ENCODE measurements at places on chromosomes 13 and 19.
A peak's percentile ranks its signal among the peaks of the same experiment; 100 is the strongest.

DNA sequence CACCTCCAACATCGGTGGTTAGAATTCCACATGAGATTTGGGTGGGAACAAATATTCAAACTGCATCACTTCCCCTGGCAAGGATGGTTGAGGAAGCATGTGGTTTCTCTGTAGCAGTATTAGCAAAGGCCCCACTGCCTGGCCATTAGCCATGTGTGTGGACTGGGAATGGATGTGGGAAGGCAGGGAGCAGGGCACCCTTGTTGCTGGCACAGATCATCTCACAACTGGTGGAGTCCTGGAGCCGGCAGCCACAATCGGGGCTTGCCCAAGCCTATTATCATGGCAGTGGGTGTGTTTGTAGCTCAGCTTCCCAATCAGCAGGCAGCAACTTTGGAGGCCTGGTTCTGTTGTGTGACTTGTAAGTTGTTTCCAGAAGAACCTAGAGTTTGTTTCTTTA, 391.9 kb downstream of the DLEU7 start:
- no peak for DNase-seq

- DNase-seq: peak; percentile 27
Measured at GRCh38 chr13:105278943-105279381, 1256.5 kb downstream of the EFNB2 start.

- no peak for DNase-seq
Measured at GRCh38 chr19:16850133-16850532, 20.9 kb downstream of the SIN3B start.

DNA sequence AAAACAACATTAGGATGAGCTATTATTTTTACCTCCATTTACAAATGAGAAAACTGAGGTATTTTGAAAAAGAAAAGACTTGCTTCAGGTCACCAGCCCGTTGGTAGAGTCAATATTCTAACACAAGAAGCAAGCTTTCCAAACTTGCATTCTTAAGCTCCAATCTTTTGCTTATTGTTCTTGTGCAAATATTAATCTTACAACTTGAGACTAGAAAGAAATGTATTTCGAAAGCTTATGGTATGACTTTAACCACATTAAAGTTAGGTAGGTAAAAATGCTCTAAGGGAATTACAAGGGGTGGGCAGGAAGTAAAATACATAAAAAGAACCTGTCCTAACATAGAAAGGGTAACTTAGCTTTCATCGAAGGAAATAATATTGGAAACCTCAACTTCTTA, 453.9 kb downstream of the SLITRK5 start:
- DNase-seq: no peak

- no peak for DNase-seq
Measured at GRCh38 chr13:79237981-79238380, 168.1 kb downstream of the RBM26 start.

GRCh38 chr13:74132776-74133656, 1.2 kb downstream of the KLF12 start:
- peak; percentile 25 for DNase-seq

- DNase-seq: no peak
Measured at GRCh38 chr13:114053026-114053425, 79.2 kb upstream of the C13orf46 start.
